ENCODE measurements at places on chromosomes 11 and 22. TPM values are rescaled to one million over a fixed set of nuclear protein-coding genes. Genes with fewer than 3 reads are reported as not detected.

The UPK2 gene
- not detected for total RNA-seq

The TSPAN4 gene
- 176 TPM for total RNA-seq

The CHST1 gene
- total RNA-seq: 4.9 TPM

The SEZ6L gene
- not detected for total RNA-seq

The H19 gene
- total RNA-seq: 25.9 TPM

The MN1 gene
- 4.0 TPM for total RNA-seq

The FGF3 gene
- total RNA-seq: not detected

The VWCE gene
- total RNA-seq: 2.6 TPM

The OR6X1 gene
- not detected for total RNA-seq

The NAA40 gene
- total RNA-seq: 7.0 TPM

The NF2 gene
- 34.5 TPM for total RNA-seq

The NEFH gene
- 1.3 TPM for total RNA-seq

The GNB1L gene
- total RNA-seq: 13.6 TPM

The APOBEC3B gene
- total RNA-seq: 9.7 TPM

The DGAT2 gene
- total RNA-seq: 1.8 TPM

The MYO18B gene
- total RNA-seq: not detected
